ENCODE measurements at places on chromosomes 5 and 9.
A peak's percentile ranks its signal among the peaks of the same experiment; 100 is the strongest.

DNA sequence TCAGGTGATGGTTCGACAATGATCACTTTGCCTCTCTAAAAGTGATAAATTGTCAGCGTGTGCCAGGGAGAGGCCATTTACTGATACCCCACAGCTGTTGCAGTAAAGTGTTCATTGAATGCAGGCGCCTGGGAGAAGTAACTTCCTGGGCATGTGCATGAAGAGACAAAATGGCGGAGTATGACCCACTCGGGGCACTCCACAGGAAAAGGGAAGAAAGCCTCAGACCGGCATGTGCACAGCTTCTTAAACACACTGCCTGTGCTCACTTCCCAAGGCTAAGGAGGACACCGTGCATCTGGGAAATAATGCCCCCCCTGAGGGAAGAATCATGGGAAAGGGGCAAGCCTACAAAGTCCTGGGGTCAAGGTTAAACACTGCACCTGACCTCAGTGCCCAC is 329.5 kb downstream of the ICE1 start:
- no peak for DNase-seq

DNA sequence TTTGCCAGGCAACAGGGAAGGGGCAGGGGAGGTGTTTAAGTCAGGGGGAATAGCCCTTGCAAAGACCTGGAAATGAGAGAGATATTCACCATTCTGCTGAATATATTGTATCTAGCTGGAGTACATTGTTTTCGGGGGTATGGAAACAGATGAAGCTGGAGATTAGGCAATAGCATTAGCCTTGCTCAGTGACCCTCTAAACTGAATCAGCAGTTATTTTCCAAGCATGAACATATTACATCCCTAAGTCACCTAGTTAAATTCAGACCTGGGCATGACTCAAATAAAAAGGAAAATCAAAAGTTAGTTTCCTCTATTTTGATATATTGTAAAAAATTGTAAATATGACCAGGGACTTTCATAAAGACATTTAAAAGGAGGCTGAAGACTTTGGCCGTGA is 544.6 kb upstream of the TRPC7 start:
- no peak for DNase-seq

- DNase-seq, result no peak
Measured at GRCh38 chr5:61115968-61116367, 46.3 kb downstream of the SMIM15 start.

DNA sequence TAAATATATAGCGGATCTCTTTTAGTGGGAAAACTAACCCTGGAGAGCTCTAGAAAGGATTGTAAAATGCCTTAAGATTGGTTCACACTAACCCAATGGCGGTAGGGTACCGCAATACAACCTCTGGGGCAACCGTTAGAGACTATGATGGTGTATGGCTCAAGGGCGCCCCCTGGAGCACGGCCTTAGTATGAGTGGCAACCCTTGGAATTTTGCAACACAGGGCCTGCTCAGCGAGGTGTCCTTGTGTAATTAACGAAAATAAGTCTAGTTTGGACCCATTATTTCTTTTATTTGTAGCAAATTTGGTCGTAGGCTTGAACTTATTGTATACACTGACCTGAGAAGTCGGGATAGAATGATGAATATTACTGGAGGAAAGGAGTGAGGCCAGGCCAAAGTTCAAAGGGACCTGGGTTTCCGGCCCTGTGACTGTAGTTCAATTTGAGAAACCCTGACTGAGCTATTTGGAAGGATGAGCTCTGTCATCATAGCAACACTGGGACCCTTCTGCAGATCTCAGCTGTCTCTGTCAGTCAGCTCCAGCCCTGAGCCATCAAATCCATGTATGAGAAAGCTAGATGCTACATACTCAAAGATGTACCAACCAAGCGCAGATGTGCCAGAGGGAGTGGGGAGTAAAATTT is 54.8 kb downstream of the CAMK4 start:
- DNase-seq, result peak; percentile 26

GRCh38 chr9:98121058-98121457 is 2.0 kb upstream of the TRIM14 start:
- DNase-seq, result no peak
